Fibroblast of skin of back (primary cell): ENCODE measurements at places on chromosomes 3 and 15.

DNA sequence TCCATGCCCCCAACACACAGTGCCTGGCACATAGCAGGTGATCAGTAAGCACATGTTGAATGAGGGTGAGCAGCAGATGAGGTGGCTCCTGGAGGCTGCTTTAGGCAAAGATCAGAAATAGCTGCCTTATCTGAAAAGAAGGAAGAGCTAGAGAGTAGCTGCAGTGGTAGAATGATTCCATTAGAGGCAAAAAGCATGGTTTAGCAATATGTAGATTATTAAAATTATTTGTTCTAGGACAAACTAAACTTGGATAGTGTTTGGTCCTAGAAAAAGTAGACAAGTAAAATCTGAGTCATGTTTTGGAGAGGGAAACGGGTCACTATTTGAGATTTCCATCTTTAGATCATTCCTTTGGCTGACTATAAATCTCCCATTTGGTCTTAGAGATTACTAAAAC lies 32.1 kb downstream of the KIF7 start:
- no peak for DNase-seq

DNA sequence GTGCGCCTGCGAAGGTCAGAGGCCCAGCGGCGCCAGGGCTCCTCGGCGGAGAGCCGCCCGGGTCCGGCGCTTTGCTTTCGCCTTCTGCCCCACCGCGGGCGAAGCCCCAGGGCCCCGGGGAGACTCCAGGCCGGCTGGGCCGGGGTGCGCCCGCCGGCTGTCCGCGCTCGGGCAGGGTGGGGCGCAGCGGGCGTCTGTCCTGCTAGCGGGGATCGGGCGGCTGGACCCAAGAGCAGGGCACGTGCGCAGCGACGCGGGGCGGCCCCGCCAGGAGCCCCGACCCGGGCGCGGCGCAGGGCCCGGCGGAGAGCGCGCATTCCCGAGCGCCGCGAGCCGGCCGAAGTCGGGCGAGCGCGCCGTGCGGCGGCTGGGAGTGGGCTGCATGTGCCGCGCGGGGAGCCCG lies 569 bp upstream of the ALDH1A3 start:
- DNase-seq, result peak; percentile 22

DNA sequence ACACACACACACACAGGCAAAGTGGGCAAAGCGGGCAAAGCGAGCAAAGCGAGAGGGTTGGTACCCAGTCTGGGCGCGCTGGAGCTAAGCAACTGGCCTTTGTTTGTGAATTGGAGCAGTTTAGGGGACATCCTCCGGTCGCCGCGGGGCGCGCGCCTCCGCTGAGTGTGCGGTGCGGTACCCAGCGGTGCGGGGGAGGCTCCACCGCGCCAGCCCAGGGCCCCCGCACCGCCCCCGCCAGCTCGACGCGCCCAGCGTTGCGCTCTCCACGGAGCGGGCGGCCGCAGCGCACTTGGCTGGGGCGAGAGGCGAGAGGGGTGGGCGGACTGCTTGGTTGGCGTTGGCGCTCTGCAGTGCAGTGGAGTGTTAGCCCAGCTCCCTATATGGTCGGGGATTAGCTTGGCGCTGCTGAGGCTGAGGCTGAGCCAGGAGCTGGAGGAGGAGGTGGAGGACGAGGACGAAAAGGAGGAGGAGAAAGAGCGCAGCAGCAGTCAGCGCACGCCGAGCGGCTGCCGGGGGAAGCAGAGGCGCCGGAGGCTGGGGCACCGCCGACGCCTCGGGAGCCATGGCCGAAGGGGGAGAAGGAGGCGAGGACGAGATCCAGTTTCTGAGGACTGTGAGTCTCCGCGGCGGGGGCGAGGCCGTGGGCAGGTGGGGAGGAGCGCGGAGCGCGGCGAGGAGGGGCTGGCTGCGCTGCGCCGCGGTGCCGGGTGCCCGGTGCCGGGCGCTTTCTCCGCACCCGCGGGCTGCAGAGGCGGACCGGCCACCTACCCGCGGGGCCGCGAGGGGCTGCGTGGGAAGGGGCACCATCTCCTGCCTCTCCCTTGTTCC lies at the start of gene RYR3:
Gene RYR3, plus strand, starts transcription at position 487 of the 831 bp plus-strand sequence. Its CDS starts 79 bp downstream, at position 566.
- DNase-seq, result peak; percentile 54

DNA sequence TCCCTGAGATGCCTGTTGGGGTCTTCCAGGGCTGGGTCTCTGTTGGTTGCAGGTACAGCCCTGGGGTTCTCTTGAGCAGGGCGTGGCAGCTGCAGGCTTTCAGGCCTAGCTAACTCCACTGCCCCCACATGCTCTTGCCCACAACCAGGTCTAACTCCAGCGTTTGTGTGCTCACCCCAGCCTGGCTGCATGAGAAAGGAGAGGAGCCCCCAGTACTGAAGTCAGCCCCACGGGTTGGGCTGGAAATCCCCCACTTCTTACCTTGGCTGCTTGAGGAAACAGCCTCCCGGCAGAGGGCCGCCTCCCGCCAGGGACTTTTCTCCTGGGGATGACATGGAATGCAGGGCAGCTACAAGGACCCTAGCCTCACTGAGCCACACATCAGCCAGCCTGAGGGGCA lies 16.7 kb upstream of the DLL4 start:
- no peak for DNase-seq

- no peak for DNase-seq
Observed at GRCh38 chr15:41890050-41890690, 3.7 kb downstream of the SPTBN5 start.

DNA sequence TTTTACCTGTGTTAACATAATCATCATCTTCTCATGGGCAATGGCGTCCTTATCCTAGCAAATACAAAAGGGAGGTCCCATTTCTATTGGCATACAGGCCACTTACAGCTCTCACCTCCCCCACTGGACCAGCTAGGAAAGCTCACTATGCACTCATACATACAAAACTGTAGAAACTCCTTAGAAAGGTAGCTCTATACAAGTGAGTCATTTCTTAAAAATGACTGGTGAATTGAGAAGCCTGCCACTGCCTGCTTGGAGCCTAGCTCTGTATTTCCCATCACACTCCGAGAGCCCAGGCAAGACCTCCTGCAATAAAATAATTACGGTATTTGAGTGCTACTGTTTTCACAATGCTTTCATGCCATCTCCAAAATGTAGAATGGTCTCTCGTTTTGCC lies 321.8 kb downstream of the ULK4 start:
- DNase-seq, result no peak

DNA sequence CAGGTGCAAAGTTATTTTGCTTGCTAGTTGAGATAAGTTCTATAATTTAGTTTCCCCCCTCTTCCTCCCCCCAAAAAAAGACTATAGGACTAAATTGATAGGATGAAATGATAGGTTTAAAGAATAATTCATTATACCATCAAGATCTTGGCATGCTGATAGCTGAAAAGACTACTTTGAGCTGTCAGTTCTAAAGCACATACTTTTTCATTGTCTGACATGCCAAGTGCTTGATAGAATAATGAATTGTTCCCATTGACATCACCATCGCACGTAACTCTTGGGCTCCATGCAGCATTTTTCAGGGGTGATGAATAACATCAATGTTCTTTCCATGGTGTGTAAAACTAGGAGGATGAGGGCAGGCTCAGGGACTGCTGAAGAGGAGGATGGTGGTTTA lies 32.3 kb upstream of the TAFA4 start:
- no peak for DNase-seq

DNA sequence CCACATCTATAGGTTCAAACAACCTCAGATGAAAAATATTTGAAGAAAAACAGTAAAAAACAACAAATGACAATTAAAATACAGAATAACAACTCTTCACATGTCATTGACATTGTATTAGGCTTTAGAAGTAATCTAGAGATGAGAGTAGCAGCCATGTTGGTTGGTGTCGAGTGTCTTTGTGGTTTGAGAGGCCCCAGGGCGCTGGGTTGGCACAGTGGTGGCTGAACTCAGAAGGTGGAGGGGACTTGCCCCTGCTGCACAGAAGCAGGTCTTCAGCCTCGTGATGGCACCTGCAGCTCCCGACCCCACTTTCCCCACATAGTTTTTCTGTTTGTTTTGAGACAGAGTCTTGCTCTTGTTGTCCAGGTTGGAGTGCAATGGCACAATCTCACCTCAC lies 187.2 kb downstream of the OSBPL10 start:
- DNase-seq, result no peak

- no peak for DNase-seq
Observed at GRCh38 chr15:81126892-81127291, 7.2 kb upstream of the CFAP161 start.

DNA sequence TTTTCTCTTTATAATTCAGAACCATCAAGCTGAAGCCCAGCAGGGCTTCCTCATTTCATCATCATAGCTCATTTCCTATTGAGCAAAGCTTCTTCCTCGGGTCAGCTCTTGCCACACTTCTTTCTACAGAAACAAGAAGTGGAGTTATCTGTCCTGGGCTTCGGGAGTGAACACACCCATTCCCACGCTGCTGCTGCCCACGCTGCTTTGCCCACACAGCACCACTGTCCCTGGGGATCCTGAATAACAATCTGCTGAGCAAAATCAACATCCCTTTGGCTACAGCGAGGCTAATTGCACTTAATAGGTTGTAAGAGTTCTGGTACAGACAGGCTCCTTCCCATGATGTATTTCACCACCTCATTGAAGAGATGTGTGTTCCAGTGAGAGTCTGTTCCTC lies 23.7 kb downstream of the CEP19 start:
- peak; percentile 57 for DNase-seq

DNA sequence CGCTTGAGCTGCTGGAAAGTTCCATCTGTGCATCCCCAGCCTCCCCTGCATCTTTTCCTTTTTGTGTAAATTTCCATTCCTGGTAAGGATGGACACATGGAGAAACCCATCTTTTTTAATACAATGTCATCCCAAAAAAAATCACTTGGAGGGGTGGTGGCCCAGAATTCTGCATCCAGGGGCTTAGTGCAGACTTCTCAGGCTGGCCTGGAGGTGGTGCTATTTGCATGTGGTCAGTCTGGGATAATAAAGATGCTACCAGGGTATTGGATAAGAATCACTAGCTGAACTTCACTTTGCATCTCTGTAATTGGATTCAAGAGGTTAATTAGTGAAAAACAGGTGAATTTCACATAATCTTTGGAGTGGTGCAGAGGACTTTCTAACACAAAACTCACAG lies 1.8 kb upstream of the ZSCAN2 start:
- DNase-seq, result peak; percentile 54

- peak; percentile 87 for DNase-seq
Observed at GRCh38 chr3:152328841-152329240, 60.1 kb downstream of the MBNL1 start.

DNA sequence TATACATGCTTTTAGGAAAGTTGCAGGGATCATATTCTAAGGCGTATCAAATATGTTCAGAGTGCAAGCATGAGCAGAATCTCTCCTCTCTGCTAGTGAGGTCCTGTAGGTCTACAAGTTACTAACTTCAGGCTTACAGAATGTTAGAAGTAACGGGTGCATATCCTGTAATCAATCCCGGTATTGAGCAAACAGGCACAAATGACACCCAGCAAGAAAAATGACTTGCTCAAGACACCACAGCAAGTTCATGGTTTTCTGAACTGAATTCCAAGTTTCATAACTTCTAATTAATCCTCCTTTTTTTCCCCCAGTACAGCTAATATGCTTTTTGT lies 353.9 kb upstream of the TPRG1 start:
- DNase-seq, result no peak

DNA sequence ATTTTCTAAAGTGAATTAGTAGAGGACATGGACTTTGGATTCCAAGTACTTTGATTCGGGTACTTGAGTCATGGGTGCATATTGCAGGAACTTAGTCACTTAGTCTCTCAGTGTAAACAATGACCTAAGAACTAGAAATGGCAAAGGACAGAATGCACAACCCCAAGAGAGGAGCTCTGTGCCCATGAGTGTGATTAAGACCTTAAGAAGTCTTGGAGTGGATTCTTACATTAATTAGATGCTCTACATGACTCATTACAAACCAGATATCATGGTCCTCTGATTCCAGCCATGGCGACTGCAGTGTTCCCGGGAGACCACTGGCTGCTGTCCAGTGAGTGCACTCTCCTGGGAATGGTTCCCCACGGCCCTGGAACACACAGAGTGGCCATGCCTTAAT lies 251.5 kb downstream of the GABRG3 start:
- DNase-seq, result peak; percentile 94

- no peak for DNase-seq
Observed at GRCh38 chr3:130687327-130687726, 59.3 kb downstream of the PIK3R4 start.

DNA sequence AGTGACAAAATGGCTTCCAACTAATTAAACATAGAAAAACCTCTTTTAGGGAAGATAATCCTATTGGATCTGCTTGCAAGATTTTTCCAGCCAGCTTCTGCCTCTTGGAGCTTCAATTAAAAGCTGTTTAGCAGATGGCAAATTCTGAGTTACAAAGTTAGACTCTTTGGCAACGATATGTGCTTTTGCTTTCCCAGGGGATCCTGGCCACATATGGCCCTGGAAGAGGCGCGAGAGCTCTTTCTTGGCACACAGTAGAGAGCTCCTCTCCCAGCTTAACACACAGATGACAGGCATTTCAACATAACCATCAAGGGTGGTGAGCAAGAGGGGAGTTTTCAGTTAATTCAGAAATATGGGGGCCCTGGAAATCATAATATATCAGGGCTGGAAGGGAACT lies 41.6 kb upstream of the GALNT15 start:
- DNase-seq, result peak; percentile 32

DNA sequence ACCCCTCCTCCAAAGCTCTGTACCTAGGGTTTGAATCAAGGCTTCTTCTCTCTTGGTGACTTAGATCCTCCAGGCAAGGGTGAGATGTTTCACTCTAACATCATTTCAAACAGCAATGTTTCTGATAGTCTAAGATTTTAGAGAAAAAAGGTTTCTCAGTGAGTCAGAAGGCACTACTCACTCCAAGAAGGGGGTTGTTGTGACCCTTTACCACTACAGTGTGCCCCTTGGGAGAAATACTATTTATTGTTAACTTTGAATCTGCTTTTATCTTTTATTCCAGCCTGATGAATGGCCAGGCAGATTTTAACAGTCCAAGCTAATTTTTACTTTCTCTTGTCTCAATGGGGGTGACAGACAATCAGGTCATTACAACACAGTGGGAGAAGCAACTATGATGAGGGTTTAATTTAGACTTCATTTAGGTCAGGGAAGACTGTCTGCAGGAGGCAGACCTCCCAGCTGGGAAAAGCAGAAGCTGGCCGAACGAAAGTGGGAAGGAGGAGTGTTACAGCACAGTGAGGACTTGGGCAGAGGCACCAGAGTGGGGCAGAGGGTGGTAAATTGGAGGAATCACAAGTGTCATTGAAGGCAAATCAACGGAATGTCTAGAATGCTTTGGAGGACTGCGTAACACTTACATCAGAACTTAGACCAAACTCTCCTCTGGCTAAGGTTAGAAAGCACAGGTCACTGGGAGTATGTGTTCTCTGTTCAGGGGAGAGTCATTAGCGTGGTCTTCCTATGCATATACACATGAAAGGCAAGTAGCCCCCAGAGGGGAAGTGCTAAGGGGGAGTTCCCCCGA lies 21.2 kb downstream of the ZNF860 start:
- no peak for DNase-seq

DNA sequence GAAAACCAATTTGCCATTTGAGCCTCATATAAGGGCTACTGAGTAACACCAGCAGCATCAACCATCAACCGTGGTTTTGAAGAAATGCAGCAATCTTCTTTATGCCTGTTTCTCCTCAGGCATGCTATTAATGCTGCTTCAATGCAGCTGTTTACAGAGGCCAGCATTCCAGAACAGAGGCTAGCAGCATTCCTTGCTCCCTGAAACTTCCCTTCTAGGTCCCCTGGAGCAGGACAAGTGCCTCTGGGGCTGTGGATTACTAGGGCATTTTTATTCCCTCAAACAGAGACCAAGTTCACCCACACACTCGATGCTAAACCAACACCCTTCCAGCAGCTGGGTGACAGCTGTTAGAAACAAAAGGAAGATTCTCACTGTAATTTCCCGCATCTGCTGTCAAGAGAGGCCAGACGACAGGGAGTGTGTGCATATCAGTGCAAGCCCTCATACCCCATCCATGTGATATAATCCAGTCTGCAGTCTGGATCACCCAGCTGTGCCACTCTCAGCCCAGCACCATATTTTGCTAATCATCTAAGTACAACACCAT lies 57.5 kb downstream of the HOMER2 start:
- DNase-seq, result peak; percentile 40
